ENCODE measurements at places on chromosomes 5 and 9.

DNA sequence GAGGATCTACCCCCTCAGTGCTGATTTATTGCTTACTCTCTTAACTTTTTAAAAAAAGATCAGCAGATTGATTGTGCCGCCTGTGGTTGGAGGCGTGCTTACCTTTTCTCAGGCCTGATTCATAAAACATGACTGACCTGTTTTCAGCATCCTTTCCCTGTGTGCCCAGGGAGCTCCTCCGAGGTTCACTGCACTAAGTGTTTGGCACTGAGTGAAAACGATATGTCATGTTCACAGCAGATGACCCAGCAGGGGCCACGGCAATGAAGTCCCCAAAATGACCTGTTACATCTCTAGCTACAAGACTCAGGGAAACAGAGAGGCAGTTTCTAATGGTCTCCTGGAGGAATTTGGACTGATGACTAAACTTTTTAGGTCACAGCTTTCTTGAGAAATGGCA is 69.9 kb downstream of the INSYN2B start:
- DNase-seq, result no peak

GRCh38 chr9:97803167-97804058 is 49.6 kb upstream of the FOXE1 start:
- peak; percentile 70 for DNase-seq

DNA sequence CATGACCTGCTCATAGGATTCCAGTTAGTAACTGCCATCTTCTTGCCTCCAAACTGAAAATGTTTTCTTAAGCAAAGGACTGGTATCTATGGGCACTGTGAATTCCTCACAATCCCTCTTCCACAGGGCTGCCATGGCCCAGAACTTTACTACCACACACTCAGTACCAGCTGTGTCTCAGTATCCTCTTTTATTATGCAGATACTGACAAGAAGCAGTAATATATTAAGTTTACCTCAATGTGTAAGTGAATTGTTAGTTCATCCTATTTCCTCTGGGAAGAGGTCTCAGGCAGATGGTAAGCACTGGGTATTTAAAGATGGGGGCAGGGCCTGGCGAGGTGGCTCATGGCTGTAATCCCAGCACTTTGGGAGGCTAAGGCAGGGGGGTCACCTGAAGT is 320.8 kb upstream of the RFX3 start:
- no peak for DNase-seq

DNA sequence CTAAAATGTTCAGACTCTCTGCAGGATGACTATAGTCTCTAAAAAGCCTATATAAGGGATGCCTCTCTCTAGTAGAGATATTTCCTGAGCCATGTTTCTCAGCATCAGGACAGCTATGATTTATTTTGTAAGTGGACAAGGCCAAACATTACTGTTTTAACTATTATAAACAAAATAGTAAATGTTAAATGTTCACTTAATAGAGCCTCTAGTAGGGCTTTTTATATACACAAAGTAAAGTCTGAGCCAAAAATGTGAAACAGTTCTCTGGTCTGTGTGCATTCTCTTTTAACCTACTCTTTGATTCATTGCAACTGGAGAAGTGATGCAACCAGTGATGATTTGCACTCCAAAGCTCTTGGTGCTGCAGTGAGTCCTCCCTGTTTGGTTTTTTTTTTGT is 220.5 kb downstream of the GDNF start:
- peak; percentile 72 for DNase-seq

- no peak for DNase-seq
Observed at GRCh38 chr9:133419005-133419404, 1.2 kb upstream of the REXO4 start.

DNA sequence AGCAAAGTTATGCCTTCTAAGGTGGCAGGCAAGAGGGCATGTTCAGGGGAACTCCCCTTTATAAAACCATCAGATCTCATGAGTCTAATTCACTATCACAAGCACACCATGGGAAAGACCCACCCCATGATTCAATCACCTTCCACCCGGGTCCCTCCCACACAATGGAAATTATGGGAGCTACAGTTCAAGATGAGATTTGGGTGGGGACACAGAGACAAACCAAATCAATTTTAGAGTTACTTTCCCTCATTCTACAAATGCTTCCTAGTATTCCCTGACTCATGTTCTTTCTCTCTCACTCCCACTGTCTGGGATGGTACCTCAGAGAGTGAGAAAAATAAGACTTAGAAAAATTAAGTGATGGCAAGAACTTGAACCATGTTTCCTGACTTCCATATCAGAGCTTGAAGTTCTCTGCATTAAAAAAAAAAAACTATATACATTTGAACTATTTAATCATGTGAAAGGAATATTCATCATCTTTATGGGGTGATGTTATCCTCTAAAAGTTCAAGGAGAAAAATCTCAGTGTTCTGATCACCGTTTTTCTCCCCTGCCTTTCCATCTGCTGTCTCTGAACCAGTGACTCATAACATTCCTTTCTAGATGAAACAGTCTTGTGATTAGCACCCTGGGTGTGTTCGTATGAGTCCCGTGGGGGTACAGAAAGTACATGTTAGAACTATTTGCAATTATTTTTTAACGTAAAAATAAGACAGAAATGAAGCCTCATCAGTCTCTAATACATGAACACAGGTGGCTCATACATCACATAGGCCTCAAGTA is 282.9 kb downstream of the SLF1 start:
- DNase-seq, result peak; percentile 42

DNA sequence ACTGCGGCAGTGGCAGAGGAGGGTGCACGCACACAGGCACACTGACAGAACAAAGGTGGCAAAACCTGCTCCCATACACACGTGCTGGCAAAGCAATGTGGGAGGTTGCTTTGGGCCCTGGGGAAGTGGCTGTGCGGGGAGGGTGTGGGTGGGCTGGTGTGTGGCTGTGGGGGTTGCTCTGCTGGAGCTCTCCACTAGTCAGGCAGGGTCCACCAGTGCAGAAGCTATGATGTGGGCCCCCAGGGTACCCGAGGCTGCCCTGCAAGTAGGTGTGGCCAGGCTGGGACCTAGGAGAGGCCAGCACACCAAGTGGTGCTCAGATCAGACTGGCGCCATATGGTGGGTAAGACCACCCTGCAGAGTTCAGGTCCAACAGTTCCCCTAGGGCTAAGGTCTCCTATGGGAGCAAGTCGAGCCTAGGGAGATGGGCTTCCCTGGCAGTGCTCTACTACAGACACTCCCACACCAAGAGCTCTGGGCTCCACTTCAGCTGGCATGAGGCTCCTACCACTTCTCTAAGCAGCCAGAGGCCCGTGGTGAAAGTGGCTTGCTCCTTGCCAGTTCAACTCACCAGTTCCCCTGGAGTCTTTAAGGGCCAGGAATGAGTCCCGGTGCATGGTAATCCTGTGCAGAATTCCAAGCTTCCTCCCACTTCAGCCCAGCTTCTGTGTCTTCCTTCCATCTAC is 46.2 kb upstream of the IFNE start:
- DNase-seq, result no peak

- DNase-seq, result peak; percentile 78
Observed at GRCh38 chr5:110478895-110479294, 247.6 kb downstream of the TMEM232 start.

DNA sequence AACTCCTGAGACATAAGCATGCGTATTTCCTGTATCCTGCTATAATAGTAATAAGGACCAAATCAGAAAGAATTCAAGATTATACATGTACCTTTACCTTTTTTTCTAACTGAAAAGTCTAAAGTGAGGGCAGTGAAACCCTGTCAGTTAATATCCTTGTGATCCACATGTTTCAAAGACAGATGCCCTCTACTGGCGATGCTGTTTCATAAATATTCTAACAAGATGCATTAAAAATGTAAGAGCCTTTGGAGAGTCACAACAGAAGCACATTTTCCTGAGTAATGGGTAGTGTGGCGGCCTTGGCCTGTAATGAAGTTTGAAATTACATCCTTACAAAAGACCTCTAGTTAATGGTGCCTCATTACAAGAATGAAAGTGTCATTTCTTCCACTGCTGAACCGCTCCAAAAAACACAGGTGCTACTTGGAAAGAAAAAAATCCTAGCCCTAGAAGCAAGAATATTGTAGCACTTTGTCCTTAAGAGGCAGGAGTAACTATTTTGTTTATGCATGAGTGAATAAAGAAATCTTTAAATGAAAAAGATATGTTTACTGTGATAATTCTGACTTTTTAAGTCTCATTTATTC is 232.6 kb downstream of the EPB41L4A start:
- peak; percentile 55 for DNase-seq

DNA sequence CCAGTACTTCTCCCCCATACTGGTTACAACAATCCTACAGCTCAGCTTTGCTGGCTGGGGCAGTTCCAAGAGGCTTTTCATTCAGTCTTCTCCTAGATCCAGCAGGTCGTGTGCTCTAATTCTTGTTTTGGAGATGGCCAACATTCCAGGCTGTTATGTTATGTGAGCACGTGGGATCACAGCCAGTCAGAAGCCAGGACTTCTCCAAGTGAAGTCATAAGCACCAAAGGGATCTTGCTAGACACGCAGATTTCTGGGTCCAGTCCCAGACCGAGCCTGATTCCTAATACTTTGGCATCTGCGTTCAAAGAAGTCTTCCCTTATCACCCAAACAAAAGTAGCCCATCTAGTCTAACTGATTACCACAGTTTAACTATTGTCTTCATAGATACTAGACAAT is 1.4 kb upstream of the LARP1 start:
- peak; percentile 97 for DNase-seq

DNA sequence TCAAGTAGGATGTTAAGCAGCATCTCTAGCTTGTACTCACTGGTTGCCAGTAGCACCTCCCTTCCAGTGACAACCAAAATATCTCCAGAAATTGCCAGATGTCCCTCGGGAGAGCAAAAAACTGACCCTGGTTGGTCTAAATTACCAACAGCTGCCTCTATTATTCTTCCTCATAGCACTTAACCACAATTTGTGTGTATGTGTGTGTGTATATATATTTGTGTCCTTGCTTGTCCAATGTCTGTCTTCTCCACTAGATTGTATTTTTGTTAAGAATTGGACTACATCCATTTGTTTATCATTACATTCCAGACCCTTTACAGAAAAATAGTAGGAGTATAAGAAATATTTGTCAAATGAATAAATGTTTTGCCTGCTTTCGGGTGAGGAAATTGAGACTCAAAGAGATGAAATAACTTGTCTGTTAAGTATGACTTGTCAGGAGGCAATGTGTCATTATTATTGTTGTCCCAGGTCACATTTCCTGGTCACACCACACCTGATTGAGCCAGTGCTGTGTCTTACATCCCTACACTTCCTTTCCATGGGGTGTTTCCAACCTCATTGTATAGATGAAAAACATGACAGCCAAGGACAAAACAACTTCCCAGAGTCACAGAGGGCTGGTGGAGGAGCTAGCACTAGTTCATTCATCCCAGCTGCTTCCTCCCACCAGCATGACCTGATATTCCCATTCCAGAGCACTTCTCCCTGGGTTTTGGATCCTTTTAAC is 11.4 kb upstream of the GRPEL2 start:
- DNase-seq, result peak; percentile 60
